NCI-H1694 treated with DMSO at 0.1 percent for 48 hours (cell line): ENCODE measurements at places on chromosomes 5 and 9.

DNA sequence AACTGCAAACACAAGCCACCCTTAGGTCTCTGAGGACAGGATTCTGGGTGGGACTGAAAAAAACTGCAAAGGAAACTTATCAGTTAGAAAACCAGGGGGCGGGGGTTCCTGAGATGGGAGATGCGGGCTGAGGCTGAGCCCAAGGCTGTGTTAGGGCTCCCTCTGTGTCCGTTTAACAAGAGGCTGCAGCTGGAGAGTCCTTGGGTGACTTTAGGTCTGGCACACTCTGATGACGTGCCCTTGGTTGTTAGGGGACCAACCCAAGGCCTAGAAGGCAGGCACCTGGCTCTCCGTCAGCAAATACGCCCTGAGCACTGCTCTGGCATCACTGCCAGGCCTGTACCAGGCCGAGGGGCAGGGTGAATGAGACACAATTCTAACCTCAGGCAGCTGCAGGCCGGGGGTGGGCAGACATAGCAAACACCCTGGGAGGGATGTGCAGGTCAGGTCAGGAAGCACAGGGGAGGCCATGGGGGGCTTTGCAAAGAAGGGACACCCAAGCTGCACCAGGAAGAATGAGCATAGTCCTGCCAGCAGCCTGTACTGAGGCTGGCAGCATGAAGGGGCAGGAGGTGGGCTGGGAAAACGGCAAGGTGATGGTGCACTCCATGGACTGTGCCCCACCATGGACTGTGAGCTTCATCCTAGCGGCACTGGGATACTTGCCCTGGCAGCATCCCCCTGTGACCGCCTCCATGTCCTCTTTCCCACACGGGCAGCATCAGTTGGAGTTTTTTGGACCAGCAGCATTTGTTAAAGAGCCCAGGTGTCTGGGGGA lies 137.9 kb downstream of the GABBR2 start:
- DNase-seq = no peak

GRCh38 chr5:138482638-138483037 lies 17.4 kb downstream of the EGR1 start:
- DNase-seq = no peak

DNA sequence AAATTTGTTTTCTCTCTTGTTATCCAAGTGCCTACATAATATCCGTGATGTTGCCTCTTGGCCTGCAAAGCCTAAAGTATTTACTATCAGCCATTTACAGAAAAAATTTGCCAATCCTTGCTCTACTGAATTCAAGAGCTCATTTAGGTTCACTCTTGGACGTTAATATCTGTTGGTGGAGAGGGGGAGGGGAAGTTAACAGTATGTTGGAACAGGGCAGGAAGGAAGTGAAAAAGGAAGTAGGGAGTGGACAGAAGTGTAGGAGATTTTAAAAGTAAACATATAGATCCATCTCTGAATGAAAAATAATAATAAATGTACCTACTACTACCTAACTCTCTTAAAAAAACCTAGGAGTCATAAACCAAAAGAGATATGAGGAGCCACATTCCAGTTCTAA lies 32.8 kb downstream of the ZNF608 start:
- no peak for DNase-seq

DNA sequence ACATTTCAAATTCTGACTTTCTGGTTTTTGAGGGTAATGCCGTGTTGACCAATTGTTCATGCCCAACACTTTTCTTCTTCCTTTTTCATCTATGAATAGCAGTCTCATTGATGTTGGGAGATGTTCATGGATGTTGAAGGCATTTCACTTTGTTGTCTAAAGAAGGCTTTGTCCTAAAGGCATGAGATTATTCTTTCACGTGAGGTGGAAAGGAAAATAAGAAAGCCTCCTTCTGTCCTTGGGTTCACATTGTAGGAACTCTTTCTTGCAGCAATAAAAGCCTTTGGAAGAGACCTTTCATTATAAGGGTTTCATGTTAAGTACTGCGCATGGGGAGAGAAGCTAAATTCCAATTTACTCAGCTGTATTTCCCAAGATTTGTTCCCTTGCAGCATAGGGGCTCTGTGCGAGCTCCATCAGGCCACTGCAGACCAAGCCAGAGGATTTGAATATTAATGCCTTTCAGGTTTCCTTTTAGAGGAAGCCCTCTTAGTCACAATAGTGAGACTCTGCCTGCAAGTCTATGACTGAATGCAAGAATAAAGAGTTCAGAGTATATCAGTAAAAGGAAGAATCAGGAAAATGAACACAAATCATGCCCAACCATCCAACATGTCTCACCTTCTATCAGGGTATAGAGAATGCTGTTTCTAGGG lies 274.6 kb downstream of the TMEM38B start:
- DNase-seq = no peak

- no peak for DNase-seq
These were observed 42.7 kb downstream of the SUSD1 start for GRCh38 chr9:112132356-112132755.

- DNase-seq = no peak
These were observed 2.5 kb downstream of the TJP2 start for GRCh38 chr9:69176471-69177171.

DNA sequence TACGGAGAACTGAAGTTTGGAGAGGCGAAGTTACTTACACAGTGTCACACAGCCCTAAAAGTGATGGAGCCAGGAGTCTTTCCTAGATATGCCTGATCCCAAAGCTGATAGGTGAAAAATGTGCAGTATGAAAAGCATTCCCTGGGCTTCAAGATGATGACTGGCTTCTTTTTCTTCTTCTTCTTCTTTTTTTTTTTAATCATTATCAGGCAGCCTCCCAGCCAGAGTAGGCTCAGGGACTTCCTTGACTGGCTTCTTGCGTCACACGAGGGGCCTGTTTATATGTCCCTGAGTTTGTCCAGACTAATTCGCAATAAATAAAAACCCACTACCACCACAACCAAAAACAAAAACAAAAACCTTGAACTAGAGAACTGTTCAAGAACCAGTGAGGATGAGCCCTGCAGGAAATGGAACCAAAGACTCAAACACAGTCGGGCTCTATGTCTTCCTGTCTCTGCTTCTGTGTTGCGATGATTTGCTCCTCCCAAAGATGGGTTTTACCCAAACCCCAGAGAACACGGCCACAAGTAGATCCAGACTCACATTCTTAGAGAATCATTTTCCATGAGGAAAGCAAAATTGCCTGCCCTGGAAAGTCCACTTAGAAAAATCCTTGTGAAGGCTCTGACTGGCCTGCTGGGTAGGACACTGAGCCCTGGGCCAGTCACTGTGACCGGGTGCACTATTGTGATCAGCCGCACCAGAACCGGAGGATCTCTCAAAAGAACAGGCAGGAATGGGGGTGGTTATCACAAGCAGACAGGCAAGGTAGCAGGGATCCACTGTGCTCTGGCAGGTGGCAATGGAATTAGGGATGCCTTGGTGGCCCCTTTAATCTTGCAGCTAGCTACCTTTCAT lies 38.0 kb upstream of the ADAM19 start:
- no peak for DNase-seq

- DNase-seq = no peak
These were observed 31.9 kb downstream of the MRPL36 start for GRCh38 chr5:1767524-1768282.

GRCh38 chr9:38620483-38621433 lies at the start of gene ANKRD18A:
Gene ANKRD18A (minus strand): TSS chr9:38620596. CDS start chr9:38620285, 311 bp downstream.
- DNase-seq = peak; percentile 88

DNA sequence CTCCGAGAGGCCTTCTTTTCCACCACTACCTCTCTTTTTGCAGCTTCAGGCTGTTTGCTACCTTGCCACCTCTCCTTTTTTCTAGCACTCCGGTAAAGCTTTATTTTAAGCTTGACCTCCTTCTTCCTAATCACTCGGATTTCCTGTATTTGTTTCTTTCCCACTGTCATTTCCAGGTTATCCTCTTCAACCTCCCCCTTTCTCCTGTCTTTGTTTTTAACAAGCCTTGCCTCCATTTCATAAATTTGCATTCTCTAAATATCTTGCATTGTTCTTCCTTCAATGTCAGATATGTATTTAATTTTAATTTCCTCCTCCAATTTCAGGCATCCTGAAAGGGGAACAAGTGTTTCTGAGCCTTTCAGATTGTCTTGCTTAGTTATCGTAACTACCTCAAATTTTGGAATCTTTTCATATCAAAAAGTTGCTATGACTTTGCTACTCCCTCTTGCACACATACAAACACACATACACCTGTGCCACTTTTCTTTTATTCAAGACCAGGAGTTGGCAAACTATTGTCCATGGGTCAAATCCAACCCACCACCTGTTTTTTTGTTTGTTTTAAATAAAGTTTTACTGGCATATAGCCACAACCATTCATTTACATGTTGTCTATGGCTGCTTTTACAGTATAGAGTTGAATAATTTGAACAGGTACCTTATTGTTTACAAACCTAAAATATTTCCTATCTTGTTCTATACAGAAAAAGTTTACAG lies 22.7 kb downstream of the DPYSL3 start:
- no peak for DNase-seq

GRCh38 chr5:124132843-124133242 lies 613.6 kb downstream of the ZNF608 start:
- DNase-seq = no peak

- no peak for DNase-seq
These were observed 45.5 kb upstream of the SPATA31E1 start for GRCh38 chr9:87836951-87837705.

DNA sequence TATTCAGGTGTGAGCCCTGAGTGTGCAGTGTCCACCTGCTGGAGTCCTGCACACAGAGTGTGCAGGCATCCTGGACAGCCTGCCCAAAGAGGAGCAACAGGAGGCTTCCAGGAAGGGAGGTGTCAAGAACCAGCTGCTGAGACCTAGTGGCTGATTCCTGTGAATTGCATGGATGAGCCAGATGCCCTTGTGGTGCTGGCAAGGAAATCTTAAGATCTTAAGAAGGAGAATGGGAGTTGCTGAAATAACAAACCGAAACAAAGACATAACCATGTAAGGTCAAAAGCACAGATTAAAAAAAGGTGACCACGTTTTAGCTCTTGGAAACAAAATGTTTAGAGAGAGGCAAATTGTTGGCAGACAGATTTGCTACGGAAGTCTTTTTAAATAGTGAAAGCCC lies 29.3 kb upstream of the RPS23 start:
- DNase-seq = no peak

DNA sequence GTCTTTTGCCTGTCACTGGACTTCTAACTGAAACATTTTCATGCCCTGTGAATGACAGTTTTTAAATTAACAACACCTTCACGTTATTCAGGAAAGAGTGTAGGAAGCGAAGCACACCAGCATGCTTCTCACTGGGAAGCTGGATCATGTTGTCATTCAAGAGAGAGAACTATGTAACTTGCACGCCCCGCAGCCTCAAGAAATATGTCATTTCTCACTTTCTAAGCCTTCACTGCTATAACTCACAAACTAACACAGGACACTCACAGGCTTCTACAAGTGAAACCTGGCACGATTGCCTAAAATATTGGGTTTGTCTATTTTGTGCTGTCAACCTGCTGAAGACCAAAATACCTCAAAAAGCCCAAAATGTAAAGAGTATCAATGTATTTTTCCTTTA lies 466.3 kb downstream of the EFNA5 start:
- no peak for DNase-seq

- no peak for DNase-seq
These were observed 14.7 kb upstream of the TNC start for GRCh38 chr9:115132648-115133047.

- no peak for DNase-seq
These were observed 195.0 kb downstream of the PDE4D start for GRCh38 chr5:59698207-59699178.

GRCh38 chr9:134413890-134414623 lies 87.8 kb downstream of the RXRA start:
- DNase-seq = no peak

DNA sequence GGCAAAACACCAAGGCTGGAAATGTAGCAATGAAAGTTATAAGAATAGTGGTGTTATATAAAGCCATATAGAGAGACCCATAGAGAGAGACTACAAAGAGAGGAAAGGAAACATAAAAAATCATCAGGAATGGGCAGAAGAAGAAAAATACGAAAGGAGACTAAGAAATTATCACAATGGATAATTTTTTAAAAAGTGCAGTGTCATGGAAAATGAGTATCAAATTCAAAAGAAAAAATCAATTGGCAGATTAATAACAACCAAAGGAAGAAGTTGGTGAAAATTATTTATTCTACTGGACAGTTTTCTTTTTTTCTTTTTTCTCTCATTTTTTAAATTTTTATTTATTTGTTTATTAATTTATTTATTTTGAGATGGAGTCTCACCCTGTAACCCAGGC lies 1488.4 kb upstream of the WWC1 start:
- DNase-seq = no peak

DNA sequence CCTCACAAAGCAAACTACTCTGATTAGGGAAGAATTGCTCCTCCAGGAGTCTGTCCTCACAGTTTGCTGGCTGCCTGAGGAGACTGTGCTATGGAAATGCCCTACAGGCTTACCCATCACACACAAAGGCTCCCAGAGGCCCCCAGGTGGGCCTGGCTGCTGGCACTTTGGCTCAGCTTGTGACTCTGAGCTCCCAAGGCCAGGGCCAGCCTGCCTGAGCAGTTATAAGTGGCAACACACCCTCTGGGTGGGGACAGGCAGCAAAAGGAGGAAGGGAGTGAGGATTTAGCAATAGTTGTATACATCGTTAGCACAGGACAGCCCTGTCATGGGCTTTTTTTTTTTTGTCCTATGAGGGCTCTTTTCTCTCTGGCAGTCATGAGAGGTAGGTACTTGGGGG lies 103.5 kb downstream of the DAPK1 start:
- no peak for DNase-seq

DNA sequence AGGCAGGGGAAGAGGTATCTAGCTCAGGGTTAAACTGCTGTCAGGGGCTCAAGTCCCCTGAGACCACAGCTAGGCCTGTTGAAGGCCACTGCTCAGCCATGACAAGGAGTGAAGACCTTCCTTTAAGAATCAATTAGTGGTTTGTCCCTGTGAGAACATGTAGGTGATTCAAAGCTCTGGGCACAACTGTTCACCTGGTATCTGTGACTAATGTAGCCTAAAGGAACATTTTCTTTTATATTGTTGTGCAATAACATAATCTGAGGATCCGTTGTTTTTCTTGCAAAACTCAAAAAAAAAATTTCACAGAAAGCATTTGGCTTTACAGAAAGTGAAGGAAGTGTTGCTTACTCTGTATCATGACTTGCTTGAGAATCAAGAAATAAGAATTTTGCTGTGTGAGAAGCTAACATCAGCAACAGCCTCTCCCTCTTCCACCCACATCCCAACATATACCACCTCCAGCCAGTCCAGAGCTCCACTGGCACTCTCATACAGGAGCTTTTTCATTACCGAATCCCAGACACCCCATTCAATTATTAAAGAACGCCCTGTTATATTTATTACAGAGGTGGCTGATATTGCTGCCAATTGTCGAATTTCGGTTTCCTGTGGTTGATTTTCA lies 807.0 kb downstream of the TLE4 start:
- no peak for DNase-seq

GRCh38 chr5:10454591-10455276 lies 13.1 kb downstream of the ROPN1L start:
- DNase-seq = no peak
